ENCODE measurements at places on chromosomes 6 and 20. TPM values are rescaled to one million over a fixed set of nuclear protein-coding genes. Genes with fewer than 3 reads are reported as not detected.

- DNase-seq = no peak
Measured at GRCh38 chr6:137167702-137168377, 5.6 kb downstream of the IL22RA2 start.

Gene SDHAF4
- 5.2 TPM for total RNA-seq

Gene WFDC10B
- total RNA-seq = not detected

- no peak for DNase-seq
Measured at GRCh38 chr6:111911428-111911827, 38.2 kb upstream of the FYN start.

GRCh38 chr6:74091136-74091793 is 395.3 kb downstream of the CD109 start:
- no peak for DNase-seq

Measured in esophagus muscularis mucosa (tissue), 4 donors.